ENCODE measurements at places on chromosomes 6 and 20. TPM values are rescaled to one million over a fixed set of nuclear protein-coding genes. Genes with fewer than 3 reads are reported as not detected.

DNA sequence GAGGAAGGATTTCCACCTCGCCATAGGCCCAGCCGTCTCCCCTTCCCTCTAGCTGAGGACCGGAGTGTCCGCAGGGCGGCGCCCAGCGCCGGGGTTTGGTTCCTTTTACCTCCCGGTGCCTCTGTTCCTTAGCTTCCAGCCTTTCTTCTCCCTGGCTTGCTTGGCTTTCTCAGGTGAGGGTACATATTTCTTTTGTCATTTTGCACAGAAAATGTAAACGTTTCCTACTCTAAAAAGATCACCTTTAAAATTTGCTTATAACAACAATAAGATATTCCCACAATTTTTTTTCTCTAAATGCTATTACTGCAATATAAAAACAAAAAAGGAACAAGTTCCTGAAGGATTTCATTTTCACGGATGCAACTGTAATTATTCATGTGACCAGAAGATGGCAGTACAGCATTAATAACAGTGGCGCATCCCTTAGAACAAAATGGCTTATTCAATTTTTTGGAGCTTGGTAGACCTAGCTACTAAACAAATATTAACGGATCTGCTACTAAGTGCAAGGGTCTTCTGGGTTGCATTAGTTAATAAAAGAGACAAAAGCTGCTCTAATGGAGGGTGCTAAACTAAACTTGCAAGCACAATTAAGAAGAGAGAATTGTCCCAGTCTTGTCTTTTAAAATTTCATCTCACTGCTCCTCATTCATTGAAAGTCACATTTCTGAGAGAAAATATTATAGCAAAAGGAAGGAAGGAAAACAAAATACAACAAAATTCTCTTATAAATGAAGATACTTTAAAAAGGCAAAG is 172.9 kb downstream of the ADGRG6 start:
- no peak for DNase-seq

LY6G6D gene
- not detected for total RNA-seq

DNA sequence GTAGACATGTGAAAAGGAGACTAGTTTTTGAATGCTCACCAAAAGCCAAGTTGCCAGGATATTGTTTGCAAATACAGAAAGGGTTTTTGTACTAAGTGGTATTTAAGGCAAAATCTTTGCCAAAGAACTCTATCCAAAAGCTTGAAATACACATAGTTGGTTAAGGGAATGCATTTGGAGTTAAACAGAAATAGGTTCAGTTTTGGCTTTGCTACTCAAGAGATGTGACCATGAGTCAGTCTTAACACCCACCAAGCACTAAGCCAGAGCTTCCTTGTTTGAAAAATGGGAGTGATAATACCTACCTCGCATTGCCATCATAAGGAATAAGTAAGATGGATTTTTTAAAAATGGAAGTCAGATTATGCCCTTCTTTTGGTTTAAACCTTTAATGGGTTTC is 191.7 kb upstream of the LAMP5 start:
- DNase-seq = no peak

HSPA1L gene
- total RNA-seq = 2.1 TPM

FILIP1 gene
- total RNA-seq = not detected

- DNase-seq = no peak
Observed at GRCh38 chr20:47336129-47336754, 20.3 kb downstream of the ZMYND8 start.

MUC21 gene
- total RNA-seq = not detected
